Stimulated activated CD4-positive, alpha-beta T cell treated with anti-CD3 and anti-CD28 coated beads, Interleukin-4, amount 100 ng/mL, for 1 hour (primary cell): ENCODE measurements at places on chromosomes 12 and 14.

- DNase-seq, result no peak
Measured at GRCh38 chr14:57413849-57414248, 23.5 kb downstream of the NAA30 start.

- DNase-seq, result no peak
Measured at GRCh38 chr12:22287101-22287500, 47.4 kb downstream of the ST8SIA1 start.

DNA sequence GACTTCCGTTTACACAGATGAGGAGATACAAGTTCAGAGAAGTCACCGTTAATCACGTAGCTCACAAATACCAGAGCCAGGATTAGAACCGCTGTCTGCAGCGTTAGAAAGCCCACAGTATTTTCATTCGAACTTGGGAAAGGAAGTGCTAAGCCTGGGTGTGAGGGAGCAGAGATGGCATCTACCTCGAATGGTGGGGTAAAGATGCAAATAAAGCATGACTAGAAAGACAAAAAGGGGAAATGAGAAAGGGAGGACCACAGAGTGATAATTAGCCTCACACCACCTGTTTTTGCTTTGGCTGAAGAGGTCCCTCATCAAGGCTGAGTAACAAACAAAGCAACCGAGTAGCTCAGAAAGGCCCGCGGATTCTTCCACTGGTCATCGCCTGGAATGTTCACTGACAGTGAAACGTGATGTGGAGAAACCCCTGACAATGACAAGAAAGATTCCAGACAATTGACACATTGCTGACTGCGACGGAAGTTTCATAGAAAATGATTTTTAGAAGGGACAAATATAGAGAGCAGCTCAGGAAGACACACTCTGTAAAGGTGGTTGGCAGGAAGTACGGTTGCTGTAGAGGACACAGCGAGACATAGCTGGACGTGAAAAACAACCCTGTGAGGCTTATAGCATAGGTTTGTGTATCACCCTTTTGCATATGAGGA, 31.5 kb upstream of the BHLHE41 start:
- DNase-seq, result no peak

DNA sequence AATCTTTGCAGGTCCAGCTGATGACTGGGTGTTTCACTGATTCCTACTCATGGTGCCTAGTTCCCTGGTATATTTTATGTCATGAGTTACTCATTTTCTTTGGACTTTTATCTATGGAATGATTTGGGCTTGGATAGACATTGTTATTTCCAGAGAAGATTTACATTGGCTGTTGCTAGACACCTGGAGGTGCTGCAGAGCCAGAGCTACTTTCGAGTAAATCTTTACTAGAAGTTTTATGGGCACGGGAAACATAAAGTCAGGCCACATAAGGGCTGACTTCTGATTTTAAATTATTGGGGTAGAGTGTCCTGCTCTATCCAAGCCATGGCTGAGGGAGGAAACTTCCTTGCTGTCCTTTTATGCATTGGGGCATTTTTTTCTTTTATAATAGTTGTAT, 175.9 kb upstream of the ABCD2 start:
- DNase-seq, result no peak

- DNase-seq, result no peak
Measured at GRCh38 chr12:92915365-92915764, 13.7 kb downstream of the EEA1 start.

DNA sequence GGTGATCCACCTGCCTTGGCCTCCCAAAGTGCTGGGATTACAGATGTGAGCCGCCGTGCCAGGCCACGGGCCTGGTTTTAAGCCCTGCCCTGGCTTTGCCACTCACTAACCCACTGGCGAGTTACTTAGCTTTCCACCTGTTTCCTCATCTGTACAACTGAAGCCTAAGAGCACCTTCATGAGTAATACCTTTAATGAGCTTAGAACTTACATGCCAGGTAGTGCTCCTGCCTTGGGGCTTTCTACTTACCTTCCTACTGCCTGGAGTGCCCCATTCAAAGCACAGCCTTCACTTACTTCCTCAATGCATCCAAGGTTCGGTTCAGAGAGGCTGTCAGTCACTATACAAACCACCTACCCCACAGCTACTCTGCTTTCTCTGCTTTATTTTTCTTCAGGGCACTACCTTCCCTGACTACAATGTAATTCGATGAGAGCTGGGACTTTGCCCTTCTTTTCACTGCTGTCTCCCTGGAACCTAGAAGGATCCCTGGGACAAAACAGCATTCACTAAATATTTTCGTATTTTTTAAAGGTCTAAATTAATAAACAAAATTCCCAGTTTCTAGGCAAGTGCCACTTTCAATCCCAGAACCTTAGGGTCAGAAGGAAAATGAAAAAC, 13.8 kb downstream of the ZCCHC8 start:
- DNase-seq, result no peak

GRCh38 chr12:25764409-25764808, 194.1 kb upstream of the RASSF8 start:
- DNase-seq, result no peak

- no peak for DNase-seq
Measured at GRCh38 chr12:71870416-71870815, 30.9 kb downstream of the TBC1D15 start.

DNA sequence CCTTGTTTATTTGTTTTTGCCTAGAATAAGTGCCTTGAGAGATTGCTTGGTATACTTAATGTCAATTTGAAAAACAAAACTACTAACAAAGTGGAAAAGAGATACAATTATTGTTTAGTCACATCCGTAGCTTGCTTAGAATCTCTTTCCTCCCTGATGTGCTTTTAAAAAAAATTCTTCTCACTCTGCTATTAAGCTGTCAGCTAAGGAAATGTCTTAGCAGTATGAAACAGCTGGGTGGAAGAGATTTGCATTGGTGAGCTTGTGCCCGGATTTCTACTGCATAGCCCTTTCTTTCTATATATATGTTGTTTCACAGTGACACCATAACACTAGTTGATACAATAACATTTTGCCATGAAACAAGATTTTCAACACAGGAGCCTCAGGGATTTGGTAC, 229.4 kb upstream of the RGS6 start:
- no peak for DNase-seq

GRCh38 chr14:100747736-100748135, 21.0 kb downstream of the DLK1 start:
- no peak for DNase-seq

GRCh38 chr12:108810636-108811035, 46.7 kb downstream of the SSH1 start:
- DNase-seq, result no peak

DNA sequence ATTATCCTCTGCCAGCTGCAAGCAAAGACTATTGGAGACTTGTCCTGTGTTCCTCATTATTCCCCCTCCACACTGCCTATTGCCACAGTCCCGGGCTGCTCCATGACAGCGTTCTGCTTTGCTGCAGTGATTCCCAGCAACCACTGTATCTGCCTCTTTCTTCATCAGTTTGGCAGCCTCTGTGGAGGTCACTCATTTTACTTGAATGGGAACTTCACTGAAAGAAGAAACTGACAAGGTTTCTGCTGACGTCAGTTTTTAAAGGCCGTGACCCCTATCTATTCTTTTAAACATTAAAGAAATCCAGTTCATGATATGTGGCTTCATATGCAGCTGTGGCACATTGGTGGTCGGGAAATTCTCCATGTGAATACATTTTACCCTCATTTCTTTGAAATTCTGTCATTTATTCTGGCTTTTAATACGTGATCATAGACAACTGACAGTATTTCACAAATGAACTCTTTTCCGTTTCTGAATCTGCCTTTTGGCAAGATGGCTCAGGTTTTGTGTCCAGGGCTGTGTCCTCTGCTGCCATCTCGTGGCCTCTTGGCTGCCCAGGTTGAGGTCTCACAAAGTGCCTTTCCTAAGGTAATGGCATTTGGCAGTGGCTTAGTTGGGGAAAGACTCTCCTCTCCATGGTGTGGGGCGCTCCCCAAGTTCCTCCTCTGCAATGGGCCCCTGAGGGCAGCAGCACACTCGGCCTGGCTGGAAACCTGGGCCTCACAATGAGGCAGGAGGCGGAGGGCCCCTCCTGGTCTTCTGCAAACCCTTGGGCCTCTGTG, 5.8 kb downstream of the TMEM253 start:
- DNase-seq, result peak; percentile 79

DNA sequence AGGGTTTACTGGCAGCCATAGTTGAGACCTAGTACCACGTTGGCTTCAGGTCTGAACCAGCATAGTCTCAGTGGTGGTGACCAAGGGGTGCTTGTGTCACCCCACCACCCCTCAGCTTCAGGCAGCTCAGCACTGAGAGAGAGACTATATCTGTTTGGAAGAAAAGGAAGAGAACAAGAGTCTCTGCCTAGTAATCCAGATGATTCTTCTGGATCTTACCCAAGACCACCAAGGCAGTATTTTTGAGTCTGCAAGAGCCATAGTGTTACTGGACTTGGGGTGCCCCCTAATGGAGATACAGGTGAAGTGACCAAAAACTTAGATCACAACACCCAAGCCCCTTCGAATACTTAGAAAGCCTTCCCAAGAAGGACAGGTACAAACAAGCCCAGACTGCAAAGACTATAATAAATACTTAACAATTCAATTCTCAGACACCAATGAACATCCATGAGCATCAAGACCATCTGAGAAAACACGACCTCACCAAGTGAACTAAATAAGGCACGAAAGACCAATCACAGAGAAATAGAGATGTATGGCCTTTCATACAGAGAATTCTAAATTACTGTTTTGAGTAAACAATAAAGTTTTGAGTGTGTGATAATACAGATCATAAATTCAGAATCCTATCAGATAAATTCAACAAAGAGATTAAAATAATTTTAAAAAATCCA, 107.0 kb downstream of the HELB start:
- no peak for DNase-seq

GRCh38 chr14:59454139-59454538, 11.0 kb downstream of the GPR135 start:
- DNase-seq, result no peak

DNA sequence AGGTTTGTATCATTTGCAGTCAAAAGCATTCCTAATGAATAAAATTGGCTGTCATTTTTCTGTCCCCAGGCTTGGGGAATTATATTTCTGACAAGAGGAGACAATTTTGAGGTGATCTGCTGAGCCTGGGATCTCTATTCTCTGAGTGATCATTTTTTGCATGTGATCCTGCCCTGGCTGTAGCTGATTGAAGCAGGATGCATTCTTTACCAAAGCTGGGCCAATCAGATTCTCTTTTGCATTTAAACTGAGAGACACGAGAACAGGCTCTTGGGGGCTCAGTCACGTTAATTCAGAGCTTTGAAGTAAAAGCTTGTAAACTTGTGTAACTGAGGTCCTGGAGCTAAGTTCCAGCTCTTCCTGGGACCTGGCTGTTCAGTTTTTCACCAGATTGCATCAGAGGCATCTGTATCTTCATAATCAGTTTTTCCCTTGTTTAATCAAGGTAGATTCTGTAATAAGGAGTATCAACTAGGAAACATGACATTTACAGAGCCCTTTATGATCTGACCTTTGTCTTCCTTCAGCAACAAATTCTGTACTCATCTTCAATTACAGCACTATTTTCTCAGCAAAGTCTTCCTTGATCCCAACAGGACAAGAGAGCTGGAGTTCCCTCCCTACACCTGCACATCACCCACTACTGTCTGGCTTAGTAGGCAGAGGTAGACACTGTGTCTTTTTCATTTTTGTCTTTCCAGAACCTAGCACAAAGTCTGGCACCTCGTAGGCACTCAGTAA, 35.0 kb upstream of the MANSC4 start:
- DNase-seq, result no peak

DNA sequence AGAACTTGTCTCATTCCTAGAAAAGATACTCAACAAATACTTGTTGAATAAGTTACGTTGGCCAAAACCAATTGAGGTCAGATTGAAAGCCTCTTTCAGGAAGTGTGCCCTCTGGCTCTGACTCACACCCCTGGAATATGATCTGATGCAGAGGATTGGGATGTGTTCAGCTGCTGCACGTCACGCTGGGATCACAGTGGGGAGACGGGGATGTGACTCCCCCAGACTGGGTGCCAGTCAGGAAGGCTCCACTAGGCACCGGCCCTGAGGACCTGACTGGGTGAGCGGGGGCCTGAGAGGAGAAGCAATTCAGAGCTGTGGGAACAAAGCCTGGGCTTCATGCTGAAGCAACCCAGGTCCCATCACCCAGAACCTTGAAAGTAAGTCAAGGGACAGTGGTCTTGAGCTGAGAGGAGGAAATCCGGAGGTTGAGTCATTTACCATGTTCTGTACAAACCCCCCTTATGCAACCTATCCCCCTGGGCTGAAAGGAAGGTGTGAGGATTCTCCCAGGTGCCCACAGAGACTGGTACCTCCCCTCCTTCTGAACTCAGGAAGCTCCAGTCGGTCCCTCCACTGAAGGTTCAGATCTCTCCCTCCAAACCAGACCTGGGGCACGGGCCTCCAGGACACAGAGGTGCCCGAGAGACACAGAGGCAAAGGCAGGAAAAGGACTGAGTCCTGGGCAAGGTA, 3.9 kb downstream of the CEBPE start:
- DNase-seq, result no peak

DNA sequence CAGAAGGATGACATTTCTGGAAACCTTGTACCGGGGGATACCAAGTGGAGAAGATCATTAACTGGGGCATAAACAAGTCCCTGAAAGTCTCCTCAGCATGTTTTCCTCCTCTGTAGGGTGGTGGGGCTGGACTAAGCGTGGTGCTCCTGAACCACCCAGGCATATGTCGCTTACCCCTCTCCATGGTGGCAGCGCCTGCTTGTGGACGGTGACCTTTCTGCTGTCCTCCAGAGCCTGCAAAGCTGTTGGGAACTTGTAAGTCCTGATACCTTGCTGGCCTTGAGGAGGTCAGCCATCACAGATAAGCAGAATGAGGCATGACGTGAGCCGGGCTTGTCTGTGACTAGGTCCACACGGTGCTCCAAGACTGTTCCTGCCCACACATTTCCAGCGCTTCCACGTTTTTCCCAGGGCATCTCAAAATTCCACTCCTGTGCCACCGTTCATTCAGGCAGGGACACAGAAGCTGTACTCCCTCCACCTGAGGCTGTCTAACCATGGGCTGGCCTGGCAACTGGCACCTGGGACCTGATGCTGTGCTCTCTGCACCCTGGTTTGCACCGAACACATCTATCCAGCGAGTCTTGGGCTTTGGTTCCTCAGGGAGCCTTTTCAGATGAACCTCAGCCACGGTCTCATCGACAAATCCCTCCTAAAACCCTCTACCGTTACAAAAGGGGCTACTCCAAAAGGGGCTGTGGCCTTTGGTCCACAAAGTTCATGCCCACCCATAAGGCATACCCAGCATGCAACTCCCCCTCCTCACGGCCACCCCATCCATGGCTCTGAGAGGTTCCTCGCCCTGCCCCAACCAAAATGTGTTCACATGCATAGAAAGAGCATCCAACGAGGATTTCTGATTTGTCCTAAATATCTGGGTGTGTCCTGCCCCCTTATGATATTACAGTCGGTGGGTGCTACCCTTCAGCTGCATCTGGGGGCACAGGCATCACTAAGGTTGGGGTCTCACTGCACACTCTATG, 199.6 kb upstream of the DIO3 start:
- no peak for DNase-seq

DNA sequence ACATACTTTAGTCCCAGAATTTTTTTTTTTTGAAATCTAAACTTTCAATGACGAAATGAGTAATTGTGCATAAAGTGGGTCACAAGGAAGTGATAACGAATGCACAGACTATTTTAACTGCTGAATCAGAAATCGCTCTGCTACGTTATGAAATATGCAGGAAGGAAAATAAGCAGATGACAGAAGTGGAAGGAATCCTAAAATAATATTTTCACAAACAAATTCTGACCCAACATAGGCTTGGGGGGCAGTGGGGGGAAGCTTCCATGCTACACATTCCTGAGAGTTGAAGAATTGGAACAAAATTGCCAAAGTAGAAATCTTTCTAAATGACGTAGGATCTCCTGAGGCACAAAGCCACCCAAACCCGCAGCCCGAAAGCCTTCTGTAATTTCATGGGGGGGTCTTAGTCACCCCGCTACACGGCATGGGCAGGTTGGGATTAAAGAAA, 89.6 kb downstream of the ARF6 start:
- DNase-seq, result no peak

GRCh38 chr14:95182379-95182778, 25.1 kb upstream of the DICER1 start:
- DNase-seq, result no peak
